Activated CD4-positive, CD25-positive, alpha-beta regulatory T cell treated with anti-CD3 and anti-CD28 coated beads, Interleukin-2, amount 50 U/mL, for 24 hours (primary cell): ENCODE measurements at places on chromosomes 13 and 19.

GRCh38 chr19:359653-359925 is 15.0 kb upstream of the MIER2 start:
- no peak for ATAC-seq

DNA sequence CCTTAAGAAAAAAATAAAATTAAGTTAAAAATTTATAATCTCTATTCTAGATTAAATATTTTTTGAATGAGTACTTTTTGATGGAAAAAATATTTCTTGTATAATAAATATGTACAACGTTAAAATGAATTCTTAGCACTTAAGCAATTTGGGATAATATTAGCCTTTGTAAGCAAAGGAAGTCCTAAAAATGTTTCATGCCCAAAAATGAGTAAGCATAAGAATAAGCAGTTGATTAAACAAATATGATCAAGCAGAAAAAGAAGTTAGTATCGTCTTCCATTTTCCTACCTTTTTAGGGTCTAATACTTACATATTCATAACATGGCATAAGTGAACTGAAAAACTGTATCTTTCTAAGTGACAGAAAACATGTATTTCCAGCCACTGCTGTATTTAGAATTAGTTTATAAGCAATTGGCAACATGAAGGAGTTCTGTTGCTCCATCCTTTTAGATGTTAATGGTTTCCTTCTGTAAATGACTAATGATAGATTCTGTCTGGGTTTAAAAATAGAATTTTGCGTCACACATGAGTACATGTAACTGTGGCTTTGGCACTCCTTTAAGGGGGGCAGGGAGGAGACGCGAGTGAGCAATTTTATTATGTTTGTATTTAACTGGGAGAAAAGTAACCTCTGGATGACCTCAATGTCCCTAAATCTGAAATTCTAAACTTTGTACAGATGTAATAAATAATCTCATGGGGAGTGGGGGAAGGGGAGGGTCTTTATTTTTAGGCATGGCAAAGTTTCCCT is 237.4 kb downstream of the RGCC start:
- ATAC-seq = peak; percentile 74

GRCh38 chr13:41289463-41289881 is 21.6 kb upstream of the NAA16 start:
- no peak for ATAC-seq

- no peak for ATAC-seq
These were observed 4.3 kb downstream of the BBC3 start for GRCh38 chr19:47226426-47227351.
